ENCODE measurements at places on chromosomes 11 and 22.

DNA sequence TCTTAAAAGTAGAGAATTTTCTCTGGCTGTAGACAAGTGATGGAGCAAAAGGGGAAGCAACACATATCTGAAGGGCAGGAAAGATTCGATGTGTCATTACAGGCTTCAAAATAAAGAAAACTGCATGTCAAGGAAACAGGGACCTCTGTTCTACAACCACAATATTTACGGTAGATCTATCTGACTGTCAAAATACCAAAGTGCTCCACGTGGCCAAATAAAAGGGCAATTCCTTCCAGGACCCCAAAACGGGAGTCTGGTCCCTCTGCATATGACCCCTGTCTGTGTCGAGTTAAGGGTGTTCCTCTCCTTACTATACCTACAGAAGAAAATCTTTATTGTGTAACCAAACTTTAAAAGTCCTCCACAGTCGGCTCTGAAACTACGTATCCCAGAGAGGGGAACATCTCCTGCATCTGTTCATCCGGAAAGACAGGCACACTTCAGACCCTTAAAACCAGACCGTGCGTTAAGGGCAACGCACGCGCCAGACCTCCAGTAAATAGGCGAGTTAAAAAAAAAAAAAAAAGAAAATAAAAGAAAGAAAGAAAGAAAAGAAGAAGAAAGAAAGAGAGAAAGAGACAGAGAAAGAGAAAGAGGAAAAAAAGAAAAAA is 756 bp downstream of the CLNS1A start:
- DNase-seq, result peak; percentile 17

DNA sequence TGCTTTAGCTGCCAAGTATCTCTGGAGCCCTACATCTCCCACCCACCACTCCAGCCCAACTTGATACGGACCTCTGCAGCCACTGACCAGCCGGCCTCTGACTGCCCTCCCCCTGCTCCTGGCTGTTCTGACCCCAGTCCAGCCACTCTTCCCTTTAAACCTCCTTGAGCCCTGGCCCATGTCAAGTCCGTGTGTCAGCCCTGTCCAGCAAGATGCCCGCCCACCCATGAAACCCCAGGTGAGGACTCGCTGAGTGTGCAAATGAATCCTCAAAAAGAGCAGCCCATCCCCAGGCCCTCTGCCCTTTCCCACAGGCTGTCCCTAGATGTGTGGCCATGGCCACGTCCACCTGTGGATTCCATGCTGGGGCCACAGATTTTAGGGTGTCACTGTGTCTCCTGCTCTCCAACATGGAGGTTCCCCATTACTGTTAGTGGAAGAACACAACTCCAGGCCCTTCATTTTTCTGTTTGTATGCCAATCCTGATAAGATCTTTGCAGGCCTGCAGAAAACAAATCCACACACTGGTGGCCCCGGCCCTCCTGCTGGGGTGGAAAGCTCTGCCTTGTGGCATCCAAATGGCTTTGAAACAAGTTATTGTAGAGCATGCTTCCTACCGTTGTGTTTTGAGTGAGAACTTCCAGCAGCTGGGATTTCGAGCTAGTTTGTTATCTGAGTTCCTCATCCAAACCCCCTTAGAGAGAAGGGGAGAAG is 22.7 kb upstream of the ADORA2A start:
- no peak for DNase-seq

DNA sequence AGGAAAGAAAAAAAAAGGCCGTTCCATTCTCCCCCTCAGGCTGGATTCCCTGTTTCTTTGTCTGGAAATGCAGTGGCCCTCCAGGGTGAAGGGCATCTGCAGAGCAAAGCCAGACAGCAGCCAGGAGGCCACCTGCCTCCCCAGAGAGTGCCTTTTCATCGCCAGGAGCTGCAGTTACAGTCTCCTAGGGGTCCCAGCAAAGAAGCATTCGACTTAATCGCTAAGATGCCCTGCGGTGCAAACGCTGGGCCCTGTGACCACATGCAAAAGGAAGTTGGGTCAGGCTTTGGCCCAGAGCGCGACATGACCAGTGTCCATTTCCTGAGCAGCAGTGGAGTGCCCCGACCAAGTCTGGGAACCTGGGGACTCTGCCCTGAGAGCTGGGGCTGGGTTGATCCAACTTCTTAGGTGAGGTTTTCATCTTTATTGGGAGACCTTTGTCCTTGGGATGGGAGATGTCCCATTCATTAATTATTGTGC is 304.6 kb downstream of the OPCML start:
- no peak for DNase-seq

DNA sequence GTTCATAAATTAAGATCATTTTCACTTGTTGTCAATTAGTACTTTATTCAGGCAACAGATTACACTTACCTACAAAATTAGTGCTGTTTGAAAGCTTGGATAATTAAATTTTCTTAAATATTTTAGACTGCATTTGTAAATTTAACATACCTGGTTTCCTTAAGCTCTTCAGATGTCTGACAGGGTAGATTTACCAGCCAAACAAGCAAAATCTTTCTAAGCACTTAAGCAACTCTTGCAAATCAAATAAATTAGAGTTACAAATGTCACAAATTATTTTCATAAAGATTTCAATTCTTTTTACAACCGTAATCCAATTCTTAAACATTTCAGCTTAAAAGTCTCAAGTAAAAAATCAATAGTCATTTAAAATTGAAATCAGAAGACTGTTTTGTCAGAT is 129.8 kb downstream of the DBX1 start:
- DNase-seq, result no peak

- no peak for DNase-seq
Observed at GRCh38 chr11:58980159-58980843, 41.0 kb downstream of the GLYATL1 start.

- peak; percentile 26 for DNase-seq
Observed at GRCh38 chr22:29773233-29773632, 6.1 kb downstream of the UQCR10 start.

GRCh38 chr11:2926611-2927051 is 2.6 kb downstream of the PHLDA2 start:
- DNase-seq, result no peak

DNA sequence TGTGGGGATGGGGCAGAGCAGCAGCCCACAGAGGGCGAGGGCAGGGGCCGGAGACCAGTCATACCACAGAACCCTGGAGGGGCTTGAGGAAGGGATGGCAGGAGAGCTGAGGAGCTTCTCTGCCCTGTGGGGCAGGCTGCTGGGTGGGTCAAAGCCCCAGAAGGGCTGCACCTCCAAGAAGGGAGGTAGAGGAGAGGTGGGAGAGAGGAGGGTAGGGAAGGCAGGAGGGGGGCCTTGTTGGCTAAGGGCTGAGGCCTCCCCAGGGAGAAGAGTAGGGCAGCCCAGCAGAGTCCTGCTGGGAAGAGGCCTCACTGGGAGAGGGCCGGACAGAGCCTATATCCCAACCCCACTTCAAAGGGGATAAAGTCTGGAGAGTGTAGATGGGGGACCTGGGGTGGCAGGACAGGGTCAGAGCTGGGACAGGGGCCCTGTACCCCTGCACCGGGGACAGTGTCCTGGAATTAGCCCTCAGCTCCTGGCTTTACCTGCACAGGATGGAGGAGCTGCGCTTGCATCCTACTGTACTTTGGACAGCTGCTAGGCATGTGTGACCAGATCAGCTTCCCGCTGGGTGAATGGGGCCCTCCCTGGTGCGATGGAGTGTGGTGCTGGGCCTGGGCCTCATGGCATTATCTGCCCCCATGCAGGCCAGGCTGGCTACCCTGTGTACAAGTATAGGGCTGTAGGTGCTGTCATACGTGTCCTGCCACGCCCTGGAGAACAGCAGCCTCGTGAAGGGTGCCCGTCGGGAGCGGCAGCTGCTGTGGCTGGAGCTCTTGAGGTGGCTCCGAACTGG is 7.3 kb downstream of the DGCR6L start:
- DNase-seq, result no peak

DNA sequence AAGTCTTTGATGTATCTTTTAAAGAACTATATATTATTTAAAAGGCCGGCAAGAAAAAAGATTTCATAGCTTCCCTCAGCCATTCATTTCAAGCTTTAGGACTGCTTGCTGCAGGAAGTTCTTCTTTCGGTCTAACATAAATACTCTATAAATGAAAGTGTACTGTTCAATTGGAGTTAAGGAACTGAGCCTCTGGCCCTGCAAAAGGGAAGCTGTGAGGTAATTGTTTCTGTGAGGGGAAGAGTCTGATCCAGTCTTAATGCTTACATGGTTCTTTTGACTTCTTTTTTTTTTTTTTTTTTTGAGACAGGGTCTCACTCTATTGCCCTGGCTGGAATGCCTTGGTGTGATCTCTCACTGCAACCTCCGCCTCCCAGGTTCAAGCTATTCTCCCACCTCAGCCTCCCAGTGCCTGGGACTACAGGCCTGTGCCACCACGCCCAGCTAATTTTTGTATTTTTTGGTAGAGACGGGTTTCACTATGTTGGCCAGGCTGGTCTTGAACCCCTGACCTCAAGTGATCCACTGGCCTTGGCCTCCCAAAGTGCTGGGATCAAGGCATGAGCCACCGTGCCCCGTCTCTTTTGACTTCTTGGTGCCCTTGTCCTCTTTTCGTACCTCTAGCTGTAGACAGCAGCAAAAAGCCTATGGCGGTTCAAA is 4.7 kb upstream of the TRIM29 start:
- DNase-seq, result no peak

DNA sequence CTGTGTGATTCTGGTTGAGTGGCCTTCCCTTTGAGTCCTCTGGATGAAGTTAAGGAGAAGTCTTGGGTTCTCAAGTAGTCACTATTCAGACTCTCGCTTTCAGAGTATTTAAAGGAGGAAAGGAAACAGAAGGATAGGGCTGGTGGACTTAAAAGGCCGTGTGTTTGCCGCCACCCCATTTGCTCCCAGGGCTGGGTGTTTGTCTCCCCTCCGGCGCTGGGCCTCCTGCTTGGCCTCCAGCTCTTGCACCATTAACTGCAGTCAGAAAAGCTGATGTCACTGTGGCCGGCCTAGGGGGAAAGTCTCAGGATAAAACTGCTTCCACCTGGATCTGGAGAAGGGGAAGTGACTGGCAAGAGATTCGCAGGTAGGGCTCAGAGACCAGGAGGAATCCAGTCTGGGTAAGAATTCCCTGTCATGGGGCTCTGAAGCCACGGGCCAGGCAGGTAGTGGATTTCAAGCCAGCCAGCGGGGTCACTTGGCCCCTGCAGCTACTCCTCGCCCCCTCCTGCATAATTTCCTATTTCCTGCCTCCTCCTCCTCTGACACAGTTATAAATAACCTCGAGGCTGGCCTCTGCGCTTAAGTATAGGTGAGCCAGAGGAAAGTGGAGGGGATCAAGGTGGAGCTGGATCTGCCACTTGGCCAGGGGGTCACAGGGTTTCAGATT is 17.1 kb downstream of the TIMP3 start:
- DNase-seq, result no peak

GRCh38 chr11:24226606-24227005 is 270.2 kb upstream of the LUZP2 start:
- no peak for DNase-seq

GRCh38 chr11:117473481-117474091 is 145.9 kb downstream of the CEP164 start:
- no peak for DNase-seq

DNA sequence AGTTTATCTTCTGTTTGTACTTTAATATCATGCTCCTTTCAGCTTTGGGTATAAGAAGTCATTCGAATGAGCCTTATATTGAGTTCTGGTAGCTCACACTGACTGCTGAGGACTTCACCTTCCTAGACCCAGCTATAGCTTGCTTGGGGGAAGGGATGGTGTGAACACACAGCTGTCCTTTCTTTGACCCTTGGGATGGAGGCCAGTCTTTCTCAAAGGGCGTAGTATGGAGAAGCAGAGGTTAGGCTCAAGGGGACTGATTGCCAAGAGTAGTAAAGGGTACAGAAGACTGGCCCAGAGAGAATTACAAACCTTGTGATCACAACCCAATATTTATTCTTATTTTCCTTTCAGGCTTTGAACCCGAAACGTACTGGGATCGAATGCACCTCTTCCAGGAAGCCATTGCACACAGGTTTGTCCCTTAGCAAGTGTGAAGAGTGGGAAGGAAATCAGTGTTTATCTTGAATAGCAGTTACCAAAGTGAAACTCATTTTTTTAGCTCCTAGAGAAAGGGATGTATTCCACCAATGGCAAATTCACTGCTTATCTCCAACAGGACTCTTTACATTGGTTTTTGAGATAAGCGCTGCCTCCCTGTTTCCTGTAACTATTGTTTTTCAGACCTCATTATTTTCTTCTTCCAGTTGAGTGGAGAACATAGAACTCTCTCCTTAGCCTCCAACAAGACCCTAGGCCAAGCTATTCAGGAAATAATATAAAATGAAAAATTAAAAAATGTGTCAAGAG is 42.8 kb upstream of the YWHAH start:
- DNase-seq, result no peak

DNA sequence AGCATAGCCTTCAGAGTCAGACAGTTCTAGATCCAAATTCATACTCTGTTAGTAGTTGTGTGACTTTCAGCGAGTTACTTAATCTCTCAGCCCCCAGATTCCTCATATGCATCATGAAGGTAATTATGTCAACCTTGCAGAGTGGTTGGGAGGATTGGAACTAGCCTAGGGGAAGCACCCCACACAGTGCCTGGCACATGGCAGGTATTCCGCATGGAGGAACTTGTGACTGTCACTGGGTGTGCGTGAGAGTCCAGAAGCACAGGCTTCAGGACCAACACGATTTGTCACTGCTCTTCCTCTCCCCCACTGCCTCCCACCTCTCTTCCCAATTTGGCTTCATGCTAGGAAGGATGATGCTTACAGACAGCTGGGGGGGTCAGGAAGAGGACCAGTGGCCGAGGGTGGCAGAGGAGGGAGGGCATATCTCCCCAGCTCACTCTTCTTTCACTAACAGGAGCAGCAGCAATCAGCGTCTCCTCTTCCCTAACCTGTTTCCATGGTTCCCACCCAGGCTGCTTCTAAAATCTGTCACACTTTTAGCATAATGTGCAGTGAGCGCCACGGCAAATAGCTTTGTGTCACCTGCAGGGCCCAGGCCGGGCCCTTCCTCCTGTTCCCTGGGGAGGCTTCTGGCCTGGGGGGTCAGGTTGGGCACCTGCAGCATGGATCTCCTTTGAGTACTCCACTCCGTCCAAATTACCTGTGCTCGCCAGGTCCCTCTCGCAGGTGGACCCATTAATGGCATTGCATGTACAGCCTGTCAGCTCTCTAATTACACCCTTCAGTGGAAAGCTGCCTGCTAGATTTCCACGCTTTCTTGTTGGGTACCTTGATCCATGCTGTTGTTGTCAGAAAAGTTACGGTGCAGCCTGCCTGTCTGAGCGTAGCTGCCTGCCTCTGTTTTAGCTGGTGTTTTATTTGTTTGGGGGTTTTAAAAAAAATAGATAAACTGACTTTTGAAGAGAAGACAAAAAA is 400.4 kb downstream of the NXPE2 start:
- no peak for DNase-seq

DNA sequence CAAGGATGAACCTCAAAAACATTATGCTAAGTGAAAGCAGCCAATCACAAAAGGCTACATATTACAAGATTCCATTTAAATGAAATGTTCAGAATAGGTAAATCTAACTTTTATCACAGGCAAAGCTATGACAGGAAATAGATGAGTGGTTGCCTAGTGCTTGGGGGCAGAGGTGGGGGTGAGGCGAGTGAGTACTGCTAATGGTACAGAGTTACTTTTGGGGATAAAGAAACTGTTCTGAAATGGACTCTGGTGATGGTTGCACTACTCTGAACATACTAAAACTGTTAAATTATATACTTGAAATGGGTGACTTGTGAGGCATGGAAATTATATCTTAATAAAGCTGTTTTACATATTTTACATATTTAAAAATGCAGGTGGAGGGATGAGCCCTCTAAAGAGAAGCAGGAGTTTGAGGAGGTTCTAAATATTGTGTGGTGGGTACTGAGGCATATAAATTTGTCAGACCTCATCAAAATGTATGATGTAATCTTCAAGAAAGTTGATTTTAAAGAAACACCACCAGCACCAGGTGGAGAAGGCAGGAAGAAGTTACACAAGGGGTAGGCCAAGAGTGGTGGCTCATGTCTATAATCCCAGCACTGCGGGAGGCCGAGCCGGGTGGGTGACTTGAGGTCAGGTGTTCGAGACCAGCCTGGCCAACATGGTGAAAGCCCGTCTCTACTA is 3.6 kb downstream of the SLC43A1 start:
- DNase-seq, result no peak

All from mesenchymal stem cell (in vitro differentiated cells and primary cell).